ENCODE measurements at places on chromosomes 5 and 9.

- DNase-seq: no peak
Measured at GRCh38 chr5:112917453-112917995, 4.5 kb downstream of the REEP5 start.

DNA sequence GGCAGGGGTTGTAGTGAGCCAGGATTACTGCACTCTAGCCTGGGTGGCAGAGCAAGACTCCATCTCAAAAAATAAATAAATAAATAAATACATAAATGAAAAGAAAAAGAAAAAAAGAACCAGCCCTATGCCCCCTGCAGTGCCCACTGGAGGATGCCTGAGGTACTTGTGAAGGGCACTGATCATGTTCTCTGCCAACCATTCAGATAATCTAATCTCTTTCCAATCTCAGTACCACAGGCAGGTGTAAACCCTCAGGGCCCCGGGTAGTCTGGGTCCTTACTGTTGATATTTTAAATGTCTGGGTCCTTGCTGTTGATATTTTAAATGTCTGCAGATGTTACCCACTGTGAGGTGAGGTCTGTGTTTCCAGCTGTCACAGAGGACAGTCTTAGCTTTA is 321.8 kb upstream of the ADCY2 start:
- no peak for DNase-seq

- DNase-seq: no peak
Measured at GRCh38 chr5:43889233-43889632, 286.3 kb downstream of the NNT start.

- no peak for DNase-seq
Measured at GRCh38 chr9:78167356-78167755, 68.5 kb upstream of the CEP78 start.

DNA sequence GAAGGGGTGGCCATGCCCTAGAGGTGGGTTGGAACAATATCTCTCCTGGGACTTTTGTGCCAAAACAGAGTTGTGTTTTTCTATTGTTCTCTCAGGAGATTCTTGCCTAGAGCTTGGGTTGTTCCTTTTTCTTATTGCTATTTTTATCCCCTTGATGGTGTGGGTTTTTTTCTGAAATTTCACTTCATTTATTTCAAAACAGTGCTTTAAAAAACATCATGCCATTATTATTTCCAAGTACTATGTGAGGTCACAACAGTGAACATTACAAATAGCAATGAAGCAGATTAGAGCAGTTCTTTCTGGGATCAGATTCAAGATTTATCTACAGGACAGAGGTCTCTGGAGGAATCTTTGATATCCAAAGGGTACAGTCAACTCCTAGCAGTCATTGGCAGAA is 76.6 kb downstream of the ACTBL2 start:
- DNase-seq: no peak

DNA sequence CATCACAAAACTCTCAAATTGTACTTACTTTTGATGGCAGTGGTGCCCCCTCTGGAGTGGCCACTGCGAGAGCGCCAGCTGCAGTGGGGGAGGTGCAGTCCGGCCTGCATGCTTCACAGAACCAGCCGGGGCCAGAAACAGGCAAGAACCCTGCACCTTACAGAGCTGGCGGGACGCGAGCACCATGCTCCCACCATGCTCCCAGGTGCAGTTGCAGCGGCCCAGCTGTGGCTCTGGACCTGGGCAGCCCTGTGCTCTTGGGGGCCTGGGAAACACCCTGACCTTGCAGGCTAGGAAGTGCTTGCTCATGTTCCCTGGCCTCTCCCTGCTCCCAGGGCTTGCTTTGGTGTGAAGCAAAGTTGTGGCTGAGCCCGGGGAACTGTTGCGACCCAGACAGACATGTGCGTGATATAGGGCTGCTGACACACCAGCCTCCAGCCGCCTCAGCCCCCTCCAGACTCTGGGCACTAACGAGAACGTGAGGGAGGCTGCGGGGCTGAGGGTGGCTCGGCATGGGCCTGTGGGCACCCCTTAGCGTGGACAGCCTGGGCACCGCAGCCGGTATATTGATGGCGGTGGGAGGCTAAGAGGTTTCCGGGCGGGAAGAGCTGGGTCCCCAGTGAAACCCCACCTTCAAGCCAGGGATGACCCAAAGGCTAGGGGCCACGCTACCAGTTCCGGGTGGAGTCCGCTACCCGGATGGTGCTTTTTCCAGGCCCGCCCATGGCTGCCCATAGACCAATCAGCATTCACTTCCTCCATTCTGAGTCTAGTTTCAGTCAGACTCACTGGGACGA is 1809.9 kb upstream of the ACO1 start:
- DNase-seq: peak; percentile 30

GRCh38 chr5:43553381-43553780 is 3.5 kb downstream of the PAIP1 start:
- DNase-seq: no peak

GRCh38 chr5:180645274-180646204 is 3.9 kb downstream of the FLT4 start:
- no peak for DNase-seq

GRCh38 chr9:99222416-99223270 is 561 bp downstream of the SEC61B start:
- DNase-seq: no peak

GRCh38 chr9:21465859-21466518 is 16.1 kb downstream of the IFNE start:
- no peak for DNase-seq

DNA sequence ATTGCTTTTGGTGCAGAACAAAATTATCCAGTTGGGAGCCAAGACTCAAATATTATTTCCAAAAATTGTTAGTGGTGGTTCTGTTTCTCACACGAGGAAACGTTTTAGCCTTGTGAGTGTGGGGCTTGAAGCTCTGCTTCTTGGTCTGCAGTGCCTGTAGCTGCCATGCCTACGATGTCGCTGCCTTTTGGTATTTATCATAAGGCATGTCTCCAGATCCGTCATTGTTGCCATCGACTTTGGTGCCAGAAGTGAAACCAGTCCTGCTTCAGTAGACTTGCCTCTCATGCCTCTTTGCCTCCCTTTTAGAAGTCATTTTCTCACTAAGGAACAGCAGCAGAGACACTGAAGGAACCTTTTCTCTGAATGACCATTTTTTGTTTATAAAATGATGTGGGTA is 29.7 kb upstream of the CATSPER3 start:
- DNase-seq: no peak

DNA sequence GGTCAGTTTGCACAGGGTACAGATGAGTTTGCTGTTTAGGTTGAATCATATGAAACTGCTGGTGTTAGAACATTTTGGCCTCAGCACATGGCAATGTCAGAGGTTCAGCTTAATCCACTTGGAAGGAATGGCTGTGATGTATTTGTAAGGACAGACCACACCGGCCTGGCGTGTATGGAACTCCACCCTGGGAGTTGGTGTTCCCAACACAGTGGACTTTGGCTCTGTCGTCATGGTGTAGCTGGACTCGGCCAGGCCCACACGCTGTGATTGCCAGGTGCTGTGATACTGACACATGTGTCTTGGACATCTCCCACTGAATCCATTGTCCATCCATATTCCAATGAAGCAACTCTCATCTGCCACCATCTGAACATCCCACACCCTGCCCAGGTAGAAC is 90.3 kb downstream of the ZNF618 start:
- no peak for DNase-seq

GRCh38 chr5:126674145-126674544 is 73.4 kb downstream of the PHAX start:
- no peak for DNase-seq

- no peak for DNase-seq
Measured at GRCh38 chr5:59190746-59191145, 607.9 kb downstream of the RAB3C start.

GRCh38 chr9:135864447-135865049 is 42.8 kb downstream of the CAMSAP1 start:
- no peak for DNase-seq

- DNase-seq: no peak
Measured at GRCh38 chr9:7534211-7534935, 265.2 kb downstream of the DMAC1 start.

GRCh38 chr9:111970827-111971226 is 74.2 kb downstream of the UGCG start:
- DNase-seq: no peak
